ENCODE measurements at places on chromosomes 1 and 21.

DNA sequence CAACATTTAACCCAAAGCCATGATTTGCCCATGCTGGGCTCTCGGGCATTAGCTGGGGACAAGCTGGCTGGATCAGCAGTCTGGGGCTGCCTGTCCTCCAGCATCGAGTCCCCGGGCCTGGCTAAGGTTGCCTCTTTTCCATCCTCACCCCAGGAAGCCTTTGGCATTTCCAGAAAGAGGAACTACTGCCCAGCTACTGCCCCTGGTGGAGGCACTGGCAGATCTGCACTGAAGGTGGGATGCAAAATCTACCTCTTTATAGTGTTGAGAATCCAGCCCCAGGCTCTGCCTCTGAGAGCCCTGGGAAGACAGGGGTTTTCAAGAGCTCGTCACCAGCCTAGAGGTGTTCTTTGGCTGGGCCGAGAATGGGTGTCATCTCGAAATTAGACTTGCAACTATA is 635.9 kb downstream of the MATN1 start:
- no peak for DNase-seq

- no peak for DNase-seq
These were observed 208.4 kb upstream of the PTBP2 start for GRCh38 chr1:96513136-96513535.

DNA sequence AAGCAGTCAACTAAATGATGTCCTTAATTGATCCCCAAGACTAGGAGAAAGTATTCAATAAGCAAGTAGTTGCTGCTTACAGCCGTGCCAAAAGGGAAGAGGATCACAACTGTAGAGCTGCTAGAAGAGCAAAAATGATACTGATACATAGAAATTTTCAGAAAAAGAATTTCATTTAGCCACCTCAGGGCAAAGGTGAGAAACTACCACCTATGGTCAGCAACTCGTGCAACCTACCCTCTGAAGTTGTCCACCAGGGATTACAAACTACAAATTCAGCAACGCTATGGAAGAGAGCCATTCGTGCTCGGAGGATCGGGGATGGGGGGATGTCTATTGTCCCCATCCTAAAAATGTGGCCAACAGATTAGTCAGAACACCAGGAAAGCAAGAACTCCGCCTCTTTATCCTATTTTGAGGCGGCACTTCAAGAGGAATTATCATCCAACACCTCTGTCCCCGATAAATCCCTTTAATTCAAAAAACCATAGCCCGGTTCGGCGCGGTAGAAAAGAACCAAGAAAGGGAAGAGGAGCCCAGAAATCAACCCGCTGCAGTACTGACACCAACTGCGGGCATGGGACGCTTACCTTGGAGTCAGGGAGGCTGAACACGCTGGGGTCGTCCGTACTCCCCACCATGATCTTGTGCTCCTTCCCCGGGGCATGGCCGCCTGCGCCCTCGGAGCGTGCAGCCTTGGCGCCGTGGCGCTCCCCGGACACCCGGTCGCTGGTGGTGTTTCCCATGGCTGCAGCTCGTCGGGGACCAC is 687 bp downstream of the PRKAB2 start:
- no peak for DNase-seq

- no peak for DNase-seq
These were observed 39.1 kb downstream of the CLIC6 start for GRCh38 chr21:34707876-34708325.

DNA sequence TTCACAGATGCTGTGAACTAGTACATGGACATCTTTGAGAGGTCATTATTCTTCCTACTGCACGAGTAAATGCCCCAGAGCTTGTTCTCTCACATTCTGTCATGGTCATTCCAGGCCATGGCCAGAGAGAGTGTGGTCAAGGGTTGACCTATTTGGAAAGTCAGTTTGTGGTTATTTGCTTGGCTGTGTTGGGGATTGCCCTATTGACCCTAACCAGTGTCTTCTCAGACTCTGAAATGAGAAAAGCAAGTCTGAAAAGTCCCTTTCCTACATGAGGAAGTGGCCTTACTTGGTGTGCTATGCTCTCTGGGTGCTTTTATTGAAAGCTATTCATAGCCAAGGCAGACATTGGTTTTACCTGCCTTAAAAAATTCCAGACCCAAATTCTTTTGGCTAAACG is 26.6 kb downstream of the CLIC6 start:
- no peak for DNase-seq

- no peak for DNase-seq
These were observed 24.0 kb upstream of the ELOA start for GRCh38 chr1:23719162-23719820.

- no peak for DNase-seq
These were observed 26.4 kb upstream of the SYCP1 start for GRCh38 chr1:114828251-114828650.

DNA sequence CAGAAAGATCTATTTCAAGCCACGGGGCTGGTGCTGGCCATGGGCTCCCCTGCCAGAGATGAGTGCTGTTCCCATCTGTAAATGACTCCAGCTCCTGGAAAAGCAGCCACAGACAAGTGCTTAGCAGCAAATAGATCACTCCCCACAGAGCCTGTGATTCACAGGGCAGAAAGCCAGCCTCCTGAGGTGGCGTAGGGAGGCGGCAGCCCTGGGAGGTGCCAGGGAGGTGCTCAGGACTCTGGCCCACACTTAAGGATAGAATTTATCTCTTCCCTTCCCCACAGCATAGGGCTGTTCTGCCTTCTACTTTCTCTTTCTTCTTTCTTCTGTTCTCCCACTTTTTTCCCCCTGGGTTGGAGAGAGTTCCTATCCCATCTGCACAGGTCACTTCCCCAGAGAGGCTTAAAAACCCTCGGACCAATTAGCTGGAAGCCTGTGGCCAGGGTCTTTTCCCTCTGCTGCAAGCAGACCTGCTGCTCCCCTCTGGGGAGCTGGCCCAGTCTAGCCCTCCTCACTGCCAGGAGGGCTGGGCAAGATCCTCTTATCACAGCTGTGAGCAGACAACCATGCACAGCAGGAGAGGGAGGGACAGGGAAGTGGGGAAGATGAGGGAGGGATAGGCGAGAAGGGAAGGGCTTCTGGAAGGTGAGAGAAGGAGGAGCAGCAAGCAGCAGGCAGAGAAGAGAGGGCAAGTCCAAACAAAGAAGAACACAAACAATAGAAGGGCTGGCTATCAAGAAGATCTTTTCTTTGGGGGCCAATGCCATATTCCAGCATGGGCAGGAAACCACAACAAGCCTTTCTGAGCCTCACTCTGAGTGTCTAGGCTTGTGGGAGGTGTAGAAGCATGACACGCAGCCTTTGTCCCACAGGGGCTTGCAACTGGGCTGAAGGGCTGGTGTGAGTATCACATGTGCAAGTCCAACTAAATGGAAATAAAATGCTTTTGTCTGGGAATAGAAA is 41.0 kb downstream of the KCND3 start:
- no peak for DNase-seq

DNA sequence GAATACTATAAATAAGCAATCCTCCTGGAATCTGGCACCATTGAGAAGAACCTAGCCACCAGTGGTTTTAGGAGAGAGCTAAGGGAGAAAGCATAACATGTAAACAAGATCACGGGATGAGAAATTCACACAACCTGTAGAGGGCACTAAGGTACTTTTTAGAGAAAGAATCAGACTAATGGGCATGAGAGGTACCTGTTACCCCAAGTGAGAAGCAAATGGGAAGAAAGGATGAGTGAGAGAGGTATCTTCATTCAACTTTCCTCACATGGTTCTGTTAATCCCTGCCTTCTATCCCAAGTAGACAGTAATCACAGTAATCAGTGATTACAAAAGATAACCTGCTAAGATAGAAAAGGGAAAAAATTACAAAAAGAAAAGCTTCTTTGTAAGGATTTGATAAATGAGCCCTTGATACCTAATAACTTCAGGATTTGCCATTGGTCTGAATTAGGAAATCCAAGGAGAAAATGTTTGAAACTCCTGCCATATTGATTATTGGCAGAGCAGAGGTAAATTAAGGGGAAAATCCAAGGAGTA is 251.1 kb upstream of the ADGRL2 start:
- DNase-seq = peak; percentile 10

DNA sequence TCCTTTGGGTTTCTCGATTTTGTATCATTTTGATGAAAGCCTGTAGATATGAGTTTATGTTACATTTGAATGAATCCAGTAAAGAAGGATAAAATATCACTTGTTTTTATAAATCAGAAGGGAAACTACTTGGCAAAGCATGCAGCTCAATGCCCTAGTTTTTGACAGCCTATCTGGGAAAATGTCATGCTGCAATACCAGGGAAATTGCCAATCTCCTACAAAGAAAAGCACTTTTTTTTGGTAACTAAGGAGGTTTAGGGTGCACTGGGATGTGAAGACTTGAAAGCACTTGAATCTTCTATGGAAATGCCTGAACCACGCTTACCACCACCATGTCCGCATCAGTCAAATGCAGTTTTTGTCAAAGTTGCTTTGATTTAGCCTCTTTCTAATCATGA is 446.9 kb upstream of the LRRC7 start:
- no peak for DNase-seq

GRCh38 chr1:6456800-6457466 is 9.0 kb downstream of the TNFRSF25 start:
- DNase-seq = no peak

- DNase-seq = no peak
These were observed 25.0 kb upstream of the DDX59 start for GRCh38 chr1:200694738-200695137.

DNA sequence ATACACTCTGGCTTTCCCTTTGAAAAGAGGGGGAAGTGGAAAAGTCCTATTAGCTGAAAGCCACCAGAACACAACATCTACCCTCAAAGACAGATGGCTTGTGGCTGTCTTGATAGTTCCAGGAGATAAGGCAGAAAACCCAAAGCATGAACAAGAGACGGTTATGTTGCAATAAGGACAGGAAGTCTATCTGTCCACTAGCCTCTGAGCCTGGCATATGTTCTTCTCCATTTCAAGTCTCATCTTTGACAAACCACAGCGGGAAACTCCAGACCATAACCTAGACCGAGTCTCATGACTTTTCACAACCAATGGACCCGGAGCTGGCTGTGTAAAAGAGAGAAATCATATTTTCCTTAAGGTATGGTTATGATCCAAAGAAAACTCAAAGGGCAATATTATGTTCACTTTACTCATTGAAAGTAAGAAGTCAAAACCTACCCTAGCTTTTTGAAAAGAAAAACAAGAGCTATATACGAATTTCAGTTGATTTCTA is 33.8 kb downstream of the DUSP10 start:
- DNase-seq = no peak

GRCh38 chr1:38833146-38833545 is 26.4 kb downstream of the RRAGC start:
- DNase-seq = no peak

- DNase-seq = no peak
These were observed 6.2 kb downstream of the CROCC start for GRCh38 chr1:16927711-16928485.

DNA sequence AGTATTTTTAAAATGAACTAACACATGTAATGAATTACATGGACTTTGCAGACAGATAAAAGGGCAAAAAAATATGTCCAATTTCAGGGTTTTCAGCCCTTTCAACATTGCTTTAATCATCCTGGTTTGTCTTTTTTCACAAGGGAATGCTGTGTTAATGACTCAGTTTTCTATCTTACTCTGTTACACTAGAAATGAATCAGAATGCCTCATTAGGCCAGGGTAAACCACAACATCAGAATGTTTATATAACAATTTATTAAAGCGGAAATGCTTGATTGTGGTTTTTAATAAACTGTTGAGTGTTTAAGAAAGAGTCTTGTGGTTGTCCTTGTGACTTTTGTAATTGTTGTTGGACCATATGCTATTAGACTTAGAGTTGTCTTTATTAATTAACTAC is 13.5 kb downstream of the GORAB start:
- no peak for DNase-seq

DNA sequence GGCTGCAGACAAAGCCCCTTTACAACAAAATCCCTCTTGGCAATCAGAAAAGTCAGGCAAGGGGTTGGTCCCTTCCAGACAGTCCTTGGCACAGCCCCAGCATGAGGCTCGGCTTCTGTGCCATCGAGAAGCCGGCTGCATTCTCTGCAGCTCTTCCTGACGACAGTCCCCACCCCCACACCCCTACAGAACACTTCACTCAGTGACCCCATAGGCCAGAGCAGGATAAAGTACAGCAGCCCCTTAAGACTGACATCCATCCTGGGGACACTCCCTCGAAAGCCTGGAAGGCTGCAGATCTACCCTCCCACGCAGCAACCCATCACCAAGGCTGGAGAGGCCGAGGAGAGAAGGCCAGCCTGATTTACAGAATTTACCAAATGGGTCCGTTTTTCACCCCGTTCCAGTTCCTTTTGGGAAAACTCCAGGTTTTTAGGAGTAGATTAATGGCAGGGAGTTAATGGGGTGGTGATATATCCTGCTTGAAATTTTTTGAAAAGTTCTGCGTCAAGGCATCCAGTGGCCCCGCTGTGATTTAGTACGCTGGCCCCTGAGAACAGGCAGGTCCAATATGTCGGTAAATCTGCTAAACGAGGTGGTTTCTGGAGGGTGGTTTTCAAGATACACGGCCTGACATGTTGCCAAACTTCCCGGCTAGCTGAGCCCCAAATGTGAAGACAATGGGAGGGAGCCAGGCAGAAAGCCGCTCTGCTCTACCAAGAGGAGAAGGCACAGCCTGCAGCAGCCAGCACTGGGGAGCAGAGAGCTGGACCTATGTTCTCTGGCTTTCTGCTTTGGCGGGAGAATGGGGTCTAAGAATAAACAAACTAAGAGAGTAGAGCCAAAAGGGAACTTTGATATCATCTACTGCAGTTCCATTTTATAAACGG is 81.7 kb downstream of the SSBP3 start:
- no peak for DNase-seq

GRCh38 chr21:33024201-33025103 is 1.3 kb upstream of the OLIG2 start:
- no peak for DNase-seq

DNA sequence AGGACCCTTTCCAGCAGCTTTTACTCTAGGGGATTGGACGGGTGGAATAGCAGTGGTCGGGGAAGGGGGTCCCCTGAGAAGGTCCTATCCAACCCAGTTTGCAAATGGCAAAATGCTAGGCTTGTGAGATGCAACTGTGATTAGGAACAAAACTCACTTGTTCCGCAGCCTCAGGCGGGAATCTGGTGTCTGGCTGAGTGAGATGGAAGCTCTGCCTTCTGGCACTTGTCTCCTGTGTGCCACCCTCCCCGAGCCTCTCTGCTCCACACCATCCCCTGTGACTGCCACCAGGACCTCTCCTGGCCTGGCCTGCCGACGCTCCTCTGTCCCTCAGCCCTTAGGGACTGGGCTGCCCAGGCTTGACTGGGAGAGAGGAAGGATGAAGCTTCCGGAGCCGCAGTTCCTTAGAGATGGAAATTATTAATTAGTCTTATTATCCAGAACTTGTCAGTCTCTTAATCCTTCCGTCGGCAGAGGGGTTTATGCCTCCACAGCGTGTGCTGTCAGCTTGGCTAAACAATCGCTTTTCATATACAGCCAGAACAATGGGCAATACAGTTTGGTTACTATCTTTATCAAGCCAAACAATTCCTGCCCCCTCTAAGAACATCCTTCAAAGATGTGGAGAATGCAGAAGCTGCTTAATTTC is 292.8 kb upstream of the VAMP3 start:
- DNase-seq = no peak

DNA sequence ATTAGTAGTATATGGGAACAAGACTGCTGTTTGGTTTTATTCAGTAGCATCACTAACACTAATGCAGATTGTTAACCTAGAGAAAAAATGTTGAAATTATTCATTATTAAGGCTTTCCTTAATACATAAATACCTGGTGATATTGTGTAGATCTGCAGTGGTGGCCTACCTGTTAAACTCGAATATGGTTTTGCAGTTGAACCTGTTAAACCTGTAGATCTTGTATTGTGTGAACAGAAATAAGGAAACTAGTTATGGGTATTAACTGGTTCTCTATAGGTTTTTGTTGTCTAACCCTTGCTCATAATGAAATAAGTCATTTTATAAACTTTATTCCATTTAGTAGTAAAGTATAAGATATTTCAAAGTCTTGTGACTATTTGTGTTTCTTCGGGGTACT is 23.9 kb downstream of the PKN2 start:
- DNase-seq = no peak
